Activated CD4-positive, CD25-positive, alpha-beta regulatory T cell treated with anti-CD3 and anti-CD28 coated beads, Interleukin-2, amount 50 U/mL, for 72 hours (primary cell): ENCODE measurements at places on chromosomes 7 and 10.

DNA sequence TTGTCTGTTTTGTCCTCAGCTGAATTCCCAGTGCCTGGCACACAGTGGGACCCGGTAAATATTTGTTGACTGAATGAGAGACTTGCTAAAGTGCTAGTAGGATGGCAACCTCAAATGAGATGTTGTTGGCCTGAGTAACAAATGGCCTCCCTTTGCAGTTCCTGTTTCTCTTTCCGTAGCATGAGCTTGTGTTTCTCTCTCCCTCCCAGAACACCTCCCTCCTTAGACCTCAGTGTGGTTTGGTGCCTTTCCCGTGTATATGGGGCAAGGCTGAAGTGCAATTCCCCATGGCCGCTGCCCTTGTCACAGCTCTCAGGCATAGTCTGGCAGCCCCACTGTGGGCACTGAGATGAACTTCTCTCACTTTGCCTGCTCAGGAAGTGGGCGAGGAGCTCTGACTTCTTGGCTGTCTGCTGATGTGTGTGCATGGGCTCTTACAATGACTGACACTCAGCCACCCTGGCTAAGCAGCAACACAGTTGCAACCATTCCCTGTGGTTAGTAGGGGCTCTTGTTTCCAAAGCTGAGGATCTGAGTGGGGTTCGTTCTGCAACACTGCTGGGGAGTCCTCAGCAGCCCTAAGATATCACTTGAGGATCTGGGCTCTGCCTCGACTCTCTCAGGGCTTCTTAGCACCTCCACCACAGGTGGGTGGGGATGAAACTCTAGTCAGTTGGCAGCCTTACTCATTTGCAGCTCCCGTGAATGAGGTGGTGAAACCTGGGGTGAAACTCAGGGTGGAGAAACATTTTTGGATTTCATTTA lies 136.1 kb downstream of the ICA1 start:
- DNase-seq: peak; percentile 67

DNA sequence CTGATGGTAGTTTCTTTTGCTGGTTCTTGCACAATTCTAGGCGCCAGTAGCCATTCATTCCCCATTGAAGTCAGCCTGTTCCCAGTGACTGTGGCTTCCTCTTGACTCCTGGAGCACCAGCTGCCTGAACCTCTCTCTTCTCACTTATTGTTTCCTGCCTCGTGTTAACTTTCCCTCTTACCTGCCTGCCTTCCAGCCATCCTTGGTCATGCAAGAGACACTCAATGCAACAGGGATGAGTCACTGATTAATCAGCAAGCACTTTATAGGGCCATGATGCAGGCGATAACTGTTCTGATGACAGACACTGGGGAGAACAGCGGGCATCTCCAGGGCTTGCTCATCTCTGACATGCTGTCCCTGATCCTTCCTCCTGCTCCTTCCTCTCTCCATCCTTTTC lies 122.0 kb downstream of the PLCE1 start:
- no peak for DNase-seq

- DNase-seq: no peak
Observed at GRCh38 chr7:12637819-12638592, 49.4 kb upstream of the ARL4A start.

DNA sequence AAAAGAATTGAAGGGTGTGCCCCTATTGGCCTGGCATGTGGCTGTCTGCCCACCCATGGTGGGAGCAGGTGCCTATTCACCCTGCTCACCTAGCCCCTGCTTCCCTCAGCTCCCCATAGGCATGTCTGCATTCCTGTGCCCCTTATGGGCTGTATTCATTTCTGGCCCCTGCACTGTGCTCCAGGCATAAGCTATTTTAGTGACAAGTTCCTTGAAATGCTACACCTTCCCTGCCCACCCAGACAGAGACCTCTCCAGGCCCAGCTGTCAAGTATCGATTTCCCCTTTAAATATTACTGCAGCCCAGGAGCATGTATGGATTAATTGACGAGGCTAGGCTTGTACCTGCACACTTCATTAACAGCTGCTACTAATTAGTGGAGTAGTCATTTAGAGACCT lies 235.4 kb downstream of the RPS24 start:
- no peak for DNase-seq

DNA sequence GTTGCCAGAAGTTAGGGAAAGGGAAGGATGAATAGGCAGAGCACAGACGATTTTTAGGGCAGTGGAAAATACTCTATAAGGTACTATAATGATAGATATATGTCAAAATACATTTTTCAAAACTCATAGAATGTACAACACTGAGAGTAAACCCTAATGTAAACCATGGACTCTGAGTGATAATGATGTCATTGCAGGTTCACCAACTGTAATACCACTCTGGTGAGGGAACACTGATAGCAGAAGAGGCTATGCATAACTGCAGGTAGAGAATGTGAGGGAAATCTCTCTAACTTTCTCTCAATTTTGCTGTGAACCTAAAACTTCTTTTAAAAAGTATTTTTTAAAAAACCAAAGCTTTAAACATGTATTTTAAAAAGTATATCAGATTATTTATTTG lies 22.1 kb downstream of the POT1 start:
- DNase-seq: no peak

DNA sequence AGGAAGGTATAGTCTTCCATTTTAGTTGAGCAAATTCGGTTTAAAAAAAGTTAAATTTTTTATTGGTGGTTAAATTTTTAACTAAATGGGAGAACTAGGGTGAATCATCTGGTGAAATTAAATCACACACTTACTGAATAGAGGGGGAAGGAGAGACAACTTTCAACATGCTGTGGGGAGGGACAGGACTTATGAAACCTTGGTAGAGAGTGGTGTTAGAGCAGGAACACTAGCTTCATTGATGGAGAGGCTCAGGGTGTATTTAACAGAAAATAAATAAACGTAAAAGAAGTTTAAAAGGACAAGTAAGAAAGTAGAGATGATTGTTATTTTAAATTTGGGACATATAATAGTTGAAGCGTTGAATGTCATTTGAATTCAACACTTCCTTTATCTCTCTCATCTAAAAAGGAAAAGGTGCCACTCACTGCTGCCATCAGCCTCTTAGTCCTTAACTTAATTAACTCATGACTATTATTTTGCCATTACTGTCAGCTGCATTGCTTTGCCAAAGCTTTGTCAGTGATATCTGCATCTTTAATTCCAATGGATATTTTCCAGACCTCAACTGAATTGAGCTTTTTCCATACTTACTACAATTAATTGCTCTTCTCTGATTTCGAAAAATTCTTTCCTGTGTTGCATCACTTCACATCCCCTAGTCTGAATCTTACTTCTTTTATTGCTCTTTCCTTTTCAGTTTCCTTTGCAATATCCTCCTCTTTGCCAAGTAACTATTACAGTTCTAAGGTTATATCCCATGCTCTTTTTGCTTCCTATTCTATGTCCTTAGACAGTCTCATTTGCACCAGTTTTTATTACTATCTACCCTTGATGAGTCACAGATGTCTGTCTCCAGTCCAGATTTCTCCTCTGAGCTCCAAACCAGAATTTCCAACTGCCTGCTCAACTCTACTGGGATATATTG lies 71.7 kb downstream of the GNAT3 start:
- no peak for DNase-seq

- DNase-seq: no peak
Observed at GRCh38 chr10:92789067-92789466, 59.3 kb upstream of the EXOC6 start.

DNA sequence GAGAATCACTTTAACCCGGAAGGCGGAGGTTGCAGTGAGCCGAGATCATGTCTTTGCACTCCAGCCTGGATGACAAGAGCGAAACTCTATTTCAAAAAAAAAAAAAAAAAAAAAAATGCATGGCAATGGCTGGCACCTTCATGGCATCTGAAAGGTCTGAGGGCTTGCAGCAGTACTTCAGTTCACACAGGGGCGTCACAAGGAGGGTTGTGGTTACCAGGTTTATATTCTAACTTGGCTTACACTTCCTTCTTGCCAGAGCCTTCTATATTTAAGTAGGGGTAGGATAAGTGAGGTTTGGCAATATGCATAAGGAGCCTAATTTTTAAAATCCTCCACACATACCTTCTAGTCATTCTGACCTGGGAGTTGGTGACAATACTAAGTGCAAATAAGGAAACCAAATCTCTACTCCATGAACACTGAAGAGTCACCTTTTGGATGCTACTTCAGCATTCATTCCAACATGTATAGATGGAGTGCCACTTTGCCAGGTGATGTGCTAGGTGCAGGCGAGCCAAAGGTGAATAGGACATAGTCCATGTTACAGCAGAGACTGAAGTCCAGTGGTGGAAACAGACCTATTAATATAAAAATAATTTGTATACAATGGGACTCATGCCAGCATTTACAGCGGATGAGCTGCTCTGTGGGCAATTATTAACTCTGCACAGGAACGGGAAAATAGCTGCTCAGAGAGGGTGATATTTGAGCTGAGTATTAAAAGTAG lies 57.8 kb upstream of the PDCD4 start:
- no peak for DNase-seq

DNA sequence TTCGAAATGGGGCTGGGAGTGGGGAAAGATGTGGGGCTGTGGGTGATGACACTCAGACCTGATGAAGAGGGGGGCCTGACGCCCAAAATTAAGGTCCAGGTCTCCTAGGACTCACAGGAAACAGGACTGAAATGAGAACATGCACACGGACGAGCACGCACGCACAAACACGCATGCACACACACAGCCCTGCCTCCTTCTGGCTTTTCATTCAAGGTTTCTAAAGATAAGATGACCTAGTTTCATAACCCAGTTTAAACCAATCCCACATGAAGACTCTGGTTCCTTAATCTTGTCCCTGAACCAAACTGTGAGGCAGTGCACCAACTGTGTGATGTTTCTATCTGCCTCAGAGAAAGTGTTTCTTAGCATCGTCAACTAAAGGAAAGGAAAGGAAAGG lies 162.0 kb downstream of the DGKI start:
- no peak for DNase-seq

GRCh38 chr10:85901599-85901998 lies 465.0 kb downstream of the GRID1 start:
- DNase-seq: no peak
